ENCODE measurements at places on chromosomes 6 and 20. TPM values are rescaled to one million over a fixed set of nuclear protein-coding genes. Genes with fewer than 3 reads are reported as not detected.
A peak's percentile ranks its signal among the peaks of the same experiment; 100 is the strongest.

DNA sequence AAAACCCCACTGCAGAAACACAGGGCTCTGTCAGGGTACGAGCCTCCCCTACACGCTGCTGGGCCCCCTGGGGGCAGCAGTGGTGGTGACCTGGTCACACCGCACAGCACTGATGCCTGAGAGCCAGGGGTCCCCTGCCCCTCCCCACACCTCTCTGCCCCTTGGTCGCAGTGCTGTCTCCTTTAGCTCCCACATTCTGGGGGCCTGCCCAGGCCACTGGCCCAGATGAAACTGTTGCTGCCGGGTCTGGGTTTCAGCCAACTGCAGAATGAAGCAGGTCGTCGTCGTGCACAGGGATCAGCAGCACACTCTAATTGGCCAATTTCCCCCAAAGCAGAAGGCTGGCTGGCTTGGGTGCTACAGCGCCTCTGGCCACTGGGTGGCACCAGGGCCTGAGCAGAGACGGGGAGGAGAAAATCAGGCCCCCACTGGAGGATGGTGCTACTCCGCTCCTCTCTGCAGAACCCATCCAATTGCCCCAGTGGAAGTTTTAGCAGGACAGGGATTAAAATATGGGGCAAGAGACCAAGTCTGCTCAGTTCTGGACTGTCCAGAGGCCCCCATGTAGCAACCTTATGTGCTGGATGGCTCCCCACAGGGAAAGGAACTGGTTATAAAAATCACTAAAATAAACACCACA lies 26.1 kb downstream of the DIDO1 start:
- peak; percentile 83 for DNase-seq

The RPRD1B gene
- total RNA-seq: 43.1 TPM

DNA sequence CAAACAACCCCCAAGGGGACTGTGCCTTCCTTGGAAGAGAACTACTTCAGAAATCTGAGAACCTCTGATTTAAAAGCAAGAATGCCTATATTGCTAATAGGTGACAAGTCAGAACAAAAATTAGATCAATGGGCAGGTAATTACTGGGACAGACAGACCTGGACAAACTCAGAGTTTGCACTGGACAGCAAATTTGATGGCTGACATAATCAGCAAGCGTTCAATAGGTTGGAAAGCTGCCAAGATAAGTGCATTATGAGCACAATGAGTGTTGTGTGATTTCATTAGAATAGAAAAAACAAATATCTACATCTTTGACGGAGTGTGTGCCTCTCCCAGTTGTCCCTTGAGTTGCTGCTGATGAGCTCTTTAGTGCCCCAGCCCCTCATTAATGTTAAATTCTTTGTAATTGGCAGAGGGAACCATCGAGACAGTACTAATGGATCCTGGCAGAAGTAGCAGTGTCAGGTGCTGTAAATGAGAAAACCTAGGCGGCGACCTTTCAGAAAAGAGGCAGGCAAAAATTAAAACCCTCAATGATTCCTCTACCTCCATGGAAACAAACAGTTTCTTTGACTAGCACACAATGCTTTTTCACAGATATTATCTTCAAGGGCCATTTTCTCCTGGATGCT lies 116.5 kb upstream of the COL21A1 start:
- DNase-seq: no peak

The CRNKL1 gene
- total RNA-seq: 13.4 TPM

The RAB44 gene
- total RNA-seq: 0.32 TPM

Data from heart left ventricle (tissue), 16 donors.